ENCODE measurements at places on chromosomes 2 and 18.

- DNase-seq: no peak
Measured at GRCh38 chr2:240564561-240565332, 3.5 kb upstream of the RNPEPL1 start.

GRCh38 chr18:76578571-76579300 is 83.7 kb upstream of the ZNF516 start:
- DNase-seq: no peak

DNA sequence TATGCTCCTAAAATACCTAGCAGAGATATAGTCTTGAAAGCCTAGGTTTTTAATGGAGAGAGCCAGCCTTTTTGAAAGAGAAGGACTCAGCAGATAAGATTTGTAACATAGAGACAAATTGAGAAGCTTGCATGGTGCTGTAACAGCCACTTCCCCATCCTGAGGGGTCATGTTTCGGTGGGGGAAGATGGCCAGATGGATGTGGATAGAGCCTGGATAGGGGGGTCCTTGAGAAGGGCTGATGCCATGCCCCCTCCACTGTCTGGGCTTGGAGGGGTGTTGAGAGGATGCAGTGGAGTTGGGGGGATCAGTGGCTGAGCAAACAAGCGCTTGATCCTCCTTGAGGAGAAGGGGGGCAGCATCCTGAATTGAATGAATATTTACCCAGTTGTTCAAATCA is 178.0 kb upstream of the HS6ST1 start:
- no peak for DNase-seq

- no peak for DNase-seq
Measured at GRCh38 chr2:222352981-222353380, 54.2 kb upstream of the PAX3 start.

GRCh38 chr2:60309941-60310660 is 243.4 kb downstream of the BCL11A start:
- DNase-seq: no peak

DNA sequence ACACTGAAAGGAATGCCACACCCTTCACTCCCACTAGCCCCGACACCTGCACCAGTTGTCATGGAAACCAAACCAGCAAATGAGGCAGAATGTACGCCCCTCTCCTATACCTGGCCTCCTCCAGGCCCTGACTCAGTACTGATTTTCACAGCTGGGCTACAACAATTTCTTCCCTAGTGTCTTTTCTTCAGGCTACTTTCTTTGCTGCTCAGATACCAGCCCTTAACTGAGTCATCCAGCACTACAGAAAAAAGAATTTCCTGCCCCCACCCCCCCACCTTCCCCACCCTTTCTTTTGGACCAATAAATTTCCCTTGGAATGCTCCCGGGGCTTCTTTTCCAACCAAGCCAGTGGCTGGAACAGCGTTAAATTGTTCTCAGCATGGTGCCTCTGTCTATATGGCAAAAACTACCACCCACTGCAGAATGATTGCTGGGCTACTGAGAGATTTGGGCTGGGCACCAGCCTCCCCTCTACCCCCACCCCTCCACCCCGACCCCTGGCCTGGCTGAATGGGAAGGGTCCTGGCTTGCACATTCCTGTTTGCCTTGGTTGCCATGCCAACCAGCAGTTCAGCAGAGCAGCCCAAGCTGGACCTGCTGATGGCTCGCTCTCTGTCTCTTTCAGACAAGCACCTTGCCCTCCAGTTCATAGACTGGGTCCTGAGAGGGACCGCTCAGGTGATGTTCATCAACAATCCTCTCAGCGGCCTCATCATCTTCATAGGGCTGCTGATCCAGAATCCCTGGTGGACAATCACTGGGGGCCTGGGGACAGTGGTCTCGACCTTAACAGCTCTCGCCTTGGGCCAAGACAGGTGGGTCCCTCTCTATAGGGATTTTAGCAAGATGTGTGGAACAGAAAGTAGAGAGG is 11.3 kb downstream of the SLC14A2 start:
- DNase-seq: no peak

GRCh38 chr18:64099244-64099643 is 49.6 kb downstream of the LINC00305 start:
- no peak for DNase-seq

DNA sequence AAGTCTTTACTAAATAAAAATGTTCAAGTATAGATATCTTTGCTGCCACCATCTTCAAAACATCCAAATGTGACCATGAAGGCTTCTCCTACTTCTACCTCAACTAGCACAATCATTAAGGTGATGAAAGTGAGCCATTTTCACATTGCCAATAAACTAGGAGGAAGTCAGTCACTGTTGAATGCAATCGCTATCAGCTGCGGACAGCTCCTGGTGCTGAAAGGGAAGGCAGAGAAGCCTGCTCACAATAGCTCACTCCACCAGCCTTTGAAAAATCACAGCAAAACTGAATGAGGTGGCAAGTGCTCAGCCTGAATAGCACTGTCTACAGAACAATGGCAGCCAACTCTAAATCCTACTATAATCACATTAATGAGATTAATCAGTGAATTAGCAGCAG is 2.2 kb downstream of the MYT1L start:
- DNase-seq: no peak

DNA sequence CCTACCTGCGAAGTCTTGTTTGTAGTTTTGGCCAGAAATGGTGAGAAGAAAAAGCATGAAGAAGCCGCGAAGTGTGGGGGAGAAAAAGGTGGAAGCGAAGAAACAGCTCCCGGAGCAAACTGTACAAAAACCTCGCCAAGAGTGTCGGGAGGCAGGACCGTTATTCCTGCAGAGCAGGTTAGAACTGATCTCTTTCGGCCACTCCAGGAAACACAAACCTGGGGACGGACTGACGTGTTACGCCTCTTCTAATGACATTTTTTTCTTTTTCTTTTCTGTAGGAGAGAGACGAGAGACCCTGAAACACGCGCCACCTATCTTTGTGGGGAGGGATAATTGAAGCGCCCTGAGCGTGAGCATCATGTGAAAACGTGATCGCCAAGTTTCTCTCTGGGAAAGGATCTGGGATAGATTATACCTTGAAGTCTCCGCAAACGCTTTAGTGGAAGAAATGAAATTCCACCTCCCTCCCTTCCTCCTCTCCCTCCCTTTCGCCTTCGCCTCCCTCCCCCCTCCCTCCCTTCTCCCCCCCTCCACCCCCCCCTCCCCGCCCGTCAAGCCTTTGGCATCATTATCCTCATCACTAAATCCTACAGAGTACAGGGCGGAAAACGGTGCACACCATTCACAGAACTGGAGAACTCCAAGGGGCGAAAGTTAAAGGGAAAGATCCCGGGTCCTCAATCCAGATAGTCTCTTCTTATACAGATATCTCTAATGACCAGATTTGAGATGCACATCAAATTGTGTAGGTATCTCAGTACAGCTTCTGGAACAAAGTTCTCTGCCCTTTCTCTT is at the start of gene ZEB2:
TSS of gene ZEB2 (minus strand) at position 186 of the 798 bp plus-strand sequence. CDS start 2,769 bp downstream, outside the sequence.
- DNase-seq: no peak

GRCh38 chr2:53877556-53877955 is 17.8 kb upstream of the GPR75 start:
- no peak for DNase-seq

DNA sequence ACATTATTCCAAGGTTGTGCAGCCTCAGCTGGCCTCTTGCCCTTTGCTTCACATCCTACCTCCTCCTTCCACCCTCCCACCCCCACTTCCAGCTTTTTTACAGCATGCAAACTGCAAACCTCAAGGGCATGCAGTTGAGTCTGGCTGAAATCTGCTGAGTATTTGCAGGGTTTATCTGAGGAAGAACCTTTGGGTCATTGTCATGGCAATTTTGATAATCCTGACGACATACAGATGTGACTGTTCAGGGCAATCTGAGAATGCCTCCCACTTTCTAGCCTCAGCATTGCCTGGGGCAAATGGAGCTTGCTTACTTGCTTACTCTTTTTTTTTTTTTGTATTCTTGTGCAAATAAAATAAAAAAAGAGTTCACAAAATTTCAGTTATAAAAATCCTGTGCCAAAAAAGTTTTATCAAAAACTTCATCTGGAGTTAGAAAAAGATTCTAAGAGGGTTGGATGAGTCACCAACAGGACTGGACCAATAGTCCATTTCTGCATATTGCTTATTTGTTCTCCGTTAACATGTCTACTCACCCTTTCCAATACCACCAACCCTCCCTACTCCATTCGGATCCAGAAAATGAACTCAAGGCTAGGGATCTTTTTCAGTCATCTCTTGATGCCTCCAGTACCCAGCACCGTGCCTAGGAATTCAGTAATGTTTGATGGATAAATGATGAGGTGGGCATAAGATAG is 23.6 kb upstream of the LHCGR start:
- DNase-seq: no peak

GRCh38 chr18:22355598-22355997 is 62.1 kb downstream of the CTAGE1 start:
- DNase-seq: no peak

- no peak for DNase-seq
Measured at GRCh38 chr2:23566241-23567142, 181.5 kb downstream of the KLHL29 start.

DNA sequence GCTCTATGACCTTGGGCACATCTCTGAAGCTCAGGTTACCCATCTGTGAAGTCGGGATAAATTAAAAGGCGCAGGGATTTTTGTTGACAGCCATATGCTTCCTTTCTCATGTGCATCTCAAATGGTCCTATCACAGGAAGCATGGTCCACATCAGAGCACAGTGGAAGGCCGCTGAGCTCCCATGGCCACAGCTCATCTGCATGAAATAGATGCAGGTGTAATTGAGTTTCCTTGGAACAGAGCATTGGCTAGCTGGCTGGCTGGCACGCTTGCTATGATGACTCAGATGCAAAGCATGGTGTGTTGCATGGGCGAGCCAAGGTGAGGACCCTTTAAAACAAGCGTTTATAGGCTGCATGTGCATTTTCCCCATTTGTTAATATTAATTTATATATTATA is 79.3 kb downstream of the TXNL1 start:
- DNase-seq: no peak

- no peak for DNase-seq
Measured at GRCh38 chr18:3305933-3306332, 44.0 kb downstream of the MYL12B start.

- no peak for DNase-seq
Measured at GRCh38 chr2:217231724-217232123, 371.9 kb upstream of the TNP1 start.
